ENCODE measurements at places on chromosomes 7 and 10.

- peak; percentile 94 for DNase-seq
Measured at GRCh38 chr10:5813341-5814109, at the start of gene GDI2. Gene GDI2 (minus strand): TSS chr10:5813434. CDS start chr10:5813258, 176 bp downstream.

DNA sequence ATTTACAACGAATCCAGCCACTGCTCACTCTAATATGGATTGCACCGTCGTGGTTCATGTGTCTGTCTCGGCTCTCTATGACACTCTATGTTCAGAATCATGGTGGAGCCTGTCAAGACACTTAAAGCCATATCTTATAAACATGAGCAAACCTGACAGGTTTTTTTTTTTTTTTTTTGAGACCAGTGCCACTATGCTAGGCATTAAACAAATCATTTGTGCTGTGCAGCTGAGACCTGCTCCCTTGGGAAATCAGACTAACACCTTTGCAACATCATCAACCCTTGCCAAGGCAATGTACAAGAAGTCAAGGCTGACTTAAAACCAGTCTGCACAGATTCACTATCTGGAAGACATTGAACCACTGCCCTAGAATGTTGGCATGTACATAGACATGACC lies 181.2 kb upstream of the ANK3 start:
- DNase-seq: no peak

DNA sequence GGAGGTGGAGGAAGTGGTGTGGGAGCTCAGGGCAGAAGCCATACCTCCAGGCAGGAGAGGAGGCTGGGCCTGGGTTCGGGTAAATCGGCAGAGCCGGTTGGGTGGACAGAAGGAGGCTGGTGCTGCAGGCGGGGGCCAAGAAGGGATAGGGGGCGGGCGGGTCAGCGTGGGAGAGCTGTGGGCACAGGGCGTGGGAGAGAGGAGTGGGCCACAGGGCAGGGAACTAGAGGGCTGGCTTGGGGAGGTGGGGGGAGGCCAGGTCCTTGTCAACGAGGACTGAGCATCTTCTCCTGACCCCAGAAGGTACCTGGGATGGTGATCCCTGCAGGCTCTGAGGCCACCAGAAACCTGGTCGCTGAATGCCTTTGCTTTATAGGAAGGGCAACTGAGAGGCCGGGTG lies 11.9 kb downstream of the LAT2 start:
- DNase-seq: no peak

DNA sequence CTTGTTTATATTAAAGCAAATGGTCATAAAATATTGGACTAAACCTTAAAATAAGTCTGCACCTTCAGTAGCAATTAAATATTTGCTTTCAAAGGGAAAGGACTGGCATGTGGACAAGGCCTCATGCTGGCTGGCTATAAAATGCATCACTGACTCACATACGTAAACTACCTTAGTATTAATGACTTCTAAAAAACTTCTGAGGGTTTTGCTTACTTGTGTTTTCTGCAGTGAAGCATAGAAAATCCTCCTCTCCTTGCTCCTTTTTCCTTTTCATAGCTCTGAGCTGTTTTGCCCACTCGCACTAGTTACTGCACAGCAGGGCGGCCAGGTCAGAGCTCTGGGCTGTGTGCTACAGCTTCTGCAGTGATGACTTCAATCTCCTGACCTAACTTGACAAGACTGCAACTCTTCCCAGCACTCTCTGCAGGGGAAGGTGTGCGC lies 82.3 kb downstream of the CUL2 start:
- no peak for DNase-seq

- no peak for DNase-seq
Measured at GRCh38 chr7:8109196-8110022, 140.8 kb downstream of the GLCCI1 start.

GRCh38 chr7:103944230-103944900 lies 45.1 kb downstream of the RELN start:
- no peak for DNase-seq

- no peak for DNase-seq
Measured at GRCh38 chr10:18414061-18414460, 237.3 kb downstream of the NSUN6 start.

- DNase-seq: no peak
Measured at GRCh38 chr10:70575486-70575873, 27.1 kb downstream of the PRF1 start.

- DNase-seq: peak; percentile 13
Measured at GRCh38 chr10:86169506-86170254, 196.9 kb downstream of the GRID1 start.

DNA sequence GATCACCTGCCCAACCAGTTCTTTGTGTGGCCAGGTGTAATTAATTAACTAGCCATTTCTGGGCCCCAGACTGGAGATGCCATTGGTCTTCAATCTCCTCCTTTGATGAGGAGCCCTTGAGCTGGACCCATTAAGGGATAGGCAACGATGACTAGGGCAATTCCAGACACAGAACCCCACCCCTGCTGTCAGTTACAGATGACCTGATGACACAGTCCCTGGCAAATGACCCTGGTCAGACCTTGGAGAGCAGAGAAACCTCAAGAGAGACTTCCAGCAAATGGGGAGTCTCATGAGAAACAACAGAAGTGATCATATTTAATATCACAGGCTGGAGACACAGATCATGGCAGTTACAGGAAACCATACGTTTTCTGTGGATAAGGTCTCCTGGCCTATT lies 101.8 kb upstream of the TCF7L2 start:
- DNase-seq: no peak

DNA sequence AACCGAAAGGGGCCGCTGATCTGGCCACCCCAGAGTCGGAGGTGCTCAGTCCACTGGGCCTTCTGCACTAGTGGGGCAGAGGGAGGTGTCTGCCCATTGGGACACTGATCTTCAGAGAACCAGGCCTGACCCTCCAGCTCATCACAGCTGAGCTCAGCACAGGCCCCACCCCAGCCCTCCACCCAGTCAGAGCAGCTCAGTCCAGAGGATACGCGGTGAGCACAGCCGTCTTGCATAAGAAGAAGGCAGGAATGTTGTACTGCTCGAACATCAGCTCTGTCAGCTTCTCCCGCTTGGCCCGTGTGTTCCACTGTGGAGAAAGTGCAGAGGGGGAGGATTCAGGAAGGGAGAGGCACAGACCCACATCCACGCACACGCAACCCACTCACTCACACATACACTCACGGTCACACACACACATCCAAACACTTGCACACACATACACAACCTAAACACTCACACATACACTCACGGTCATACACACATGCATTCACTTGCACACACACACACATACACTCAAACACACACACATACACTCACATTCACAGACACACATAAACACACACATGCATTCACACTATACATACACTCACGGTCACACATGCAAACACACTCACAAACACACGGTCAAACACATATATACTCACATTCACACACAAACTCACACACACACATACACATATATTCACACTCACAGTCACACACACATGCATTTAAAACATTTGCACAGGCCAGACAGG lies 6.3 kb downstream of the ACTL6B start:
- no peak for DNase-seq

DNA sequence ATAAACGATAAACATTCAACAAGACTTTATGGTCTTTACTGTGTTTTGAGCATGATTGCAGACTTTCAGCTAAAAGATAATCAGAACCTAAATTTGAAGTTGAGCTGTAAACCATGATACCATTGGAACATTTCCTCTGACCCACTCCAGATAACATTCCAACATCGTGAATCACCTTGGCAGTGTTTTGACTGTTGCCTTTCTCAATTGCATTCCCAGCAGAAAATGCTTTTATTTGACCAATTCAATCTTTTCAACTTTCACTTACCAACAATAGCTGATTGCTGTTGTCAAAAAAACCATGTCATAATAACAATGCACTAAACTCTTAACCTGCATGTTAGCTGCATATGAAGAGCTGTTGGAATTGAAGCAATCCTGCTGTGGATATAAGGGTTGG lies 165.5 kb downstream of the MDFIC start:
- no peak for DNase-seq

GRCh38 chr7:80105701-80106408 lies 28.8 kb upstream of the GNAI1 start:
- no peak for DNase-seq

DNA sequence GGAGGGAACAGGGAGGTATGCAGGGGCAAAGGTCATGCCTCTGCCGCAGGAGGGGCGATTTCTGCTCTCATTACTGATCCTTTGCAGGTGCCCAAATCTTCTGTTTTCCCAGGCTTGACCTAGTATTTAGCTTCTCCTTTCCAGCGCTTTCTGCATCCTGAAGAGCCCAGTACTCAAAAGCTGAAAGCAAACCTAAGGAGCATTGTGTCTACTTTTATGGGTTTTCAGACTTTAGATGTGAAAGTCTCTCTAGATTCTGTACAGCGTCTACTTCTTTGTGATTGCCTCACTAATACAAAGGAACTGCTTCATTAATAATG lies 560 bp downstream of the GBF1 start:
- DNase-seq: no peak

DNA sequence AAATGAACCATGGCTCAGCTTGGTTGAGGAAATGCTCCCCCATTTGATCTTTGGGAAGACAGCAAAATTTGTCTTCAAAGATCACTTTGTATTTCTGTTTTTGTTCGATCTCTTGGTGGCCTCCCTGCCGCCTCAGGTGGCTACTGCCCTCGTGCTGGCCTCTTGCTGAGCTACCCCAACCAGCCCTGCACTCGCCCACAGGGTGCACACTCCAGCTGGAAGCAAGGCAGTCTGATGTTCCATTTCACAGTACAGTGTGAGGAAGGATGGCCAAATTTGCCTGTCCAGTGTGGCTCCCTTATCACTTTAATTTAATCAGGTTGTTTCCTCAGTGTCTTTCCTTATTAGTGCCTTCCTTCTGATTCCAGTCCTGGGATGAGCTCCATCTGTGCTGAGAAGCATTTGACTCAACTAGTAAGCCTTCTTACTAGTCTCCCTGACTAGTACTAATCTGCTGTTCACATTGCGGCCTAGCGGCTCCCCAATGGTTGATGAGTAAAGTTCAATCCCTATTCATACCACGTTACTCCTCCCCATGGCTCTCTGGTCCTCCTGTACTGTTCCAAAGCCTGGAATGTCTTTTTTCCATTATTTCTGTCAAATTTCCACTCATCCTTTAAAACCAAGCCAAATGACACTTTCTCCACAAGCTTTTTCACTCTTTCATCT lies 8.2 kb downstream of the MYOF start:
- no peak for DNase-seq

- DNase-seq: no peak
Measured at GRCh38 chr7:25735674-25736242, 416.2 kb upstream of the NFE2L3 start.

- DNase-seq: no peak
Measured at GRCh38 chr10:43108951-43109350, 29.3 kb upstream of the CSGALNACT2 start.

DNA sequence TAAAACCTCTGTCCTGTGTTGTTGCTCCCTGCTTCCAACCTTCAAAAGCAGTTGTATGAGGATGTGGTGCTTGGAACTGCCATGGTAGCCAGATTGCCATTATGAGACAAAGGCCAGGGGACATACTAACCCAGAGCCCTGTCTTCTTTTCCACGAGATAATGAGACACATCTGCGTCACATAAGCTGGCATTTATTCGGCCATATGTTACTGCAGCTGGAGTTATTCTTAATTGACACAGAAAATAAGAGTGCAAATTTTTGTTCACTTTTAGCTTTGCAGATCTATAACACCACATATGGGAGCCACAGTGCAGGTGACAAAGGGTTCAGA lies 15.5 kb upstream of the PDLIM1 start:
- DNase-seq: no peak

DNA sequence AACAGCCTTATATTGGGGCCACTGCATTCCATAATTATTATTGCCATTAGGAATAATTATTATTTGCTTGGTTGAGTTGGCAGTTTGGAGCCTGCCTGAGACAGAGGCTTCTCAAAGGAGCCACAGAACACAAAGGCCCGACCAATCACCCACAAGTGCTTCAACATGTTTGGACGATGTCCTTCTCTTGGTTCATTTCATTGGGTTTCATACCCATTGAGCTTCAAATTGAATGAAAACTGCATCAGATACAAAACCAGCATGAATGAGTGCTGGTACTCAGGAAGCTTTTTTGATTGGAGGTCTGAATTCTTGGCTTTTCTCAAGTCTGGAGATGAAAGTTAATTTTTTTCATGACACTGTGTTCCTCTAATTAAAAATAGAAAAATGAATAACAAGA lies 168.3 kb downstream of the CREB5 start:
- DNase-seq: no peak

GRCh38 chr10:121975295-121976086 lies 474 bp upstream of the NSMCE4A start:
- no peak for DNase-seq

DNA sequence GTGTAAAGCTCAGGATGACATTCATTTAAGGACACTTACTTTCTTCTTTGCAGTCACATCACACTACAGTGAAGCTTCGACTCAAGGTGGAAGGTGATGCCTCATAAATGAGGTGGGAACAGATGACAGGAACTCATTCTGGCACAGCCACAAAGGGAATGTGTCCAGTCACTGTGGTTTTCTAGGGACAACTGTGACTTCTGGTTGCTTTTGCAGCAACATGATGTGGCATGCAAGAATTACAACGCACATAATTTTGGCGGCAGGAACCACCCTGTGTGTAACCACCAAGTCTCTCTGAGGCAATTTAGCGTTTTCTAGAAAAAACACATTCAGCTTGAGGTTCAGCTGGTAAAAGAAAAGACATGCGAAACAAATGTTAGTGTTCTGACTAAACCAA lies 32.0 kb upstream of the FERD3L start:
- DNase-seq: no peak

GRCh38 chr7:30165590-30165989 lies 30.8 kb downstream of the MTURN start:
- no peak for DNase-seq

GRCh38 chr7:67571026-67571545 lies 574.5 kb downstream of the TYW1 start:
- DNase-seq: no peak

DNA sequence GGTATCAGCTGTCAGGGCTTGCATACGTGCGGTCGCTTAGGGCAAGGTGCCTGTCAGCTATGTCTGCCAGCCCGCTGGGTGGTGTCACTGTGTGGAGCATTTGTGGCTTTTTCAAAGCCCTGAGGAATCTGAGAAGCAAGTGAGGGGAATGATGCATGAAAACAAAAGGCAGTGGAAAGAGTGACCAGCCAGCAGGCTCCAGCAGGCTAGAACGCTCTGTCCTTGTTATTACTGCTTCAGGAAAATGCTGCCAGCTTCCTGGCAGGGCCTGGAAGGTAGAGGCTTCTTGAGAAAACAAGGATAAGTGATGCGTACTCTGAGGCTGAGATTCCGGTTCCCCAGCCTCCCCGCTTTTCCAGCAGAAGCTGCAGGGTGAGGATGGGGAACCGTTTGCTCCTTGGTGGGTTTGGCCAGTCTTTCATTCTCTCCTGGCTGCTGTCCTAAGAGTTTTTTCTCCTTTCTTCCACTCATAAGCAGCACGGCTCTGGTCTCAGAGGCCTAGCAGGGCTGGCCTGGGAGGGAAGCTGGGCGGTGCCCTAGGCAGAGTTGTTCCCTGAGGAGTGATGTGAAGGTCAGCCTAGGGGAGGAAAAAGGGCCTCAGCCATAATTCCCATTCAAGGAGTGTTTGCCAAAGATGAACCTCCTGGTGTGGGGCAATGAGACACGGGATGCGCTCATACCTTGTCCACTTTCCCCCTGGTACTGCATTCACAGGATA lies 42.8 kb upstream of the MKLN1 start:
- DNase-seq: no peak

Measured in posterior cingulate gyrus (tissue), 11 donors.